ENCODE measurements at places on chromosomes 6 and 20.

DNA sequence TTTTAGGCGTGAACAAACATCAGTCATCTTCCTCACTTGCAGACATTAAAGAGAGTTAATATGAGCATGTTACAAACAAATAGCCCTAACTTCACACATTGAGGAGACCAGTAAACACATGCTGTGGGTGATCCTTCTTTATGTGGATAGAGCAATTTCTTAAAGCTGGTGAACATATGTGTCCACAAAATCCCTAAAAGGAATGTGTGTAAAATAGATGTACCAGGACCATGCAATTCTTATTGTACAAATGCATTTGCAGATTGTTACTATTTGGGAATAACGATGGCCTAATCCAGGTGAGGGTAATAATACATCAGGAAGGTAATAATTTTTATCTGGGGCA is 228.9 kb downstream of the ALDH8A1 start:
- no peak for DNase-seq

- peak; percentile 39 for DNase-seq
These were observed 405 bp upstream of the RNF182 start for GRCh38 chr6:13924146-13924948.

GRCh38 chr6:145811741-145812140 is 2.9 kb downstream of the FBXO30 start:
- DNase-seq = no peak

DNA sequence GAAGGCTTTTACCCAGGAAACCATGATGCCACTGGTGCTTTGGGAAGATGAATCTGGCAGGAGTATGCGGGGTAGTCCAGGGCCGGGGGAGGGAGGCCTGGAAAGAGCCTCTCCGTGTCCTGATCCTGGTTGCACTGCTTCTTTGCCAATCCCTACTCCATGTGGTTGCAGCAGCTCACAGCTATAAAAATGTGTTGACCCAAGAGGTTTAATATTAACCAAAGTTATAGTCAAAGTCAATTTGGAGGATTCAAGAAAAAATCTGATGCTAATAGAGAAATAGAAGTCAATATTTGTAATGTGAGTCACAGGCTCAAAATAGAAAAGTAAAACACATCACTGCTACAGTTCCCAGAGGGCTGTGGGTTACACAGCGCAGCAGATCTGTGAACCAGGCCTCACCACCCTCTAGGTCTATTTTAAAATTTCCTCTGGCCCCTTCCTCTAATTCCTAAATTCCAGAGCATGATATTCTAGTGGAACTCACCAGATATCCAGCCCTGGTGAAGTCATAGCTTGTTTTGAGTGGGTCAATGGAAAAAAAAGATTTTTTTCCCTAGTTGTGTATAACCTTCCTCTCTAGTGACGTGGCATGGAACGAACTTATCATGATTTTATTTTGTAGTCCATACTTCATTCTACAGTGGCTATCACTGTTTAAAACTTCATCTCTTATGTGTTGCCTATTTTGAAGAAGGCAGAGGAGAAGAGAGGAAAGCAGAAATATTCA is 63.2 kb upstream of the BMP2 start:
- no peak for DNase-seq

GRCh38 chr20:43984587-43984986 is 69.9 kb downstream of the TOX2 start:
- no peak for DNase-seq

- DNase-seq = no peak
These were observed 54.8 kb downstream of the SNX9 start for GRCh38 chr6:157877573-157878438.

GRCh38 chr6:109104512-109104911 is 9.2 kb downstream of the CEP57L1 start:
- no peak for DNase-seq

GRCh38 chr20:57212534-57213276 is 53.7 kb downstream of the BMP7 start:
- no peak for DNase-seq

Measured in left renal cortex interstitium (tissue), 4 donors.